ENCODE measurements at places on chromosomes 7 and 10. TPM values are rescaled to one million over a fixed set of nuclear protein-coding genes. Genes with fewer than 3 reads are reported as not detected.

GRCh38 chr10:108591417-108591816, 1331.9 kb downstream of the XPNPEP1 start:
- H3K4me1 ChIP-seq: peaks cover 11% of the 10 kb centered on the region
- H3K27ac ChIP-seq: no peak overlapping the region
- H3K36me3 ChIP-seq: no peaks in the 10 kb centered on the region
- no peak for DNase-seq
- H3K4me3 ChIP-seq: no peak overlapping the region

- no peaks in the 10 kb centered on the region for H3K27me3 ChIP-seq
- no peaks in the 10 kb centered on the region for H3K36me3 ChIP-seq
- DNase-seq: no peak
- H3K4me3 ChIP-seq: no peak overlapping the region
Observed at GRCh38 chr7:146176860-146177259, 60.3 kb downstream of the CNTNAP2 start.

GRCh38 chr10:124693801-124694416, 50.3 kb downstream of the FAM53B start:
- no peak for DNase-seq
- no peak overlapping the region for H3K4me3 ChIP-seq
- no peak overlapping the region for H3K27ac ChIP-seq
- H3K4me1 ChIP-seq: no peaks in the 10 kb centered on the region

- H3K36me3 ChIP-seq: no peaks in the 10 kb centered on the region
- no peak overlapping the region for H3K27ac ChIP-seq
- no peaks in the 10 kb centered on the region for H3K4me1 ChIP-seq
- no peaks in the 10 kb centered on the region for H3K27me3 ChIP-seq
- no peak overlapping the region for H3K4me3 ChIP-seq
Observed at GRCh38 chr7:135670179-135670578, 7.9 kb downstream of the STMP1 start.

Gene CTTNBP2
- total RNA-seq: 3.2 TPM
